ENCODE measurements at places on chromosomes 13 and 19.

- no peak for DNase-seq
Measured at GRCh38 chr19:15047680-15048079, 1.6 kb upstream of the CASP14 start.

- no peak for DNase-seq
Measured at GRCh38 chr13:43127103-43127798, 103.9 kb downstream of the DNAJC15 start.

GRCh38 chr19:49430172-49430677 is 5.0 kb downstream of the GFY start:
- no peak for DNase-seq

GRCh38 chr13:28654276-28654675 is 4.7 kb upstream of the POMP start:
- DNase-seq, result no peak

GRCh38 chr13:88648598-88649373 is 977.6 kb downstream of the SLITRK5 start:
- no peak for DNase-seq

- peak; percentile 15 for DNase-seq
Measured at GRCh38 chr13:97423300-97424045, 10.5 kb upstream of the RAP2A start.

DNA sequence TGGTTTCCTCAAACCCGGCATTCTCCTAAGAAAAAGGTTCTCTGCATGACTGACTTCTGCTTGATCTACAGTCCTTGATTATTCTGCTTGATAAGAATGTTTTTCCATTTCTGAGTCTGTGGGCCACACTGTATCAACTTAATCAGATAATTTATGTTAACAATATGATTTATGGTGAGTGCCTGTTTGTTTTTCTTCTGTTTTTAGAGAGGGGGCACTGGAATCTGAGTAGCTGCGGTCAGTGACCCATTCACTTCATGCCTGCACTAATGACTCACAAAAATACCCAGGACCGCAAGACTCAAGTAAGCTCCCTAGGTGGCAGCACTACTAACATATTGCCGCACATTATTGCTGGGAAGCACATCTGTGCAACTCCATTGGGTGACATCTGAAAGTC is 542.3 kb upstream of the ATXN8OS start:
- no peak for DNase-seq

DNA sequence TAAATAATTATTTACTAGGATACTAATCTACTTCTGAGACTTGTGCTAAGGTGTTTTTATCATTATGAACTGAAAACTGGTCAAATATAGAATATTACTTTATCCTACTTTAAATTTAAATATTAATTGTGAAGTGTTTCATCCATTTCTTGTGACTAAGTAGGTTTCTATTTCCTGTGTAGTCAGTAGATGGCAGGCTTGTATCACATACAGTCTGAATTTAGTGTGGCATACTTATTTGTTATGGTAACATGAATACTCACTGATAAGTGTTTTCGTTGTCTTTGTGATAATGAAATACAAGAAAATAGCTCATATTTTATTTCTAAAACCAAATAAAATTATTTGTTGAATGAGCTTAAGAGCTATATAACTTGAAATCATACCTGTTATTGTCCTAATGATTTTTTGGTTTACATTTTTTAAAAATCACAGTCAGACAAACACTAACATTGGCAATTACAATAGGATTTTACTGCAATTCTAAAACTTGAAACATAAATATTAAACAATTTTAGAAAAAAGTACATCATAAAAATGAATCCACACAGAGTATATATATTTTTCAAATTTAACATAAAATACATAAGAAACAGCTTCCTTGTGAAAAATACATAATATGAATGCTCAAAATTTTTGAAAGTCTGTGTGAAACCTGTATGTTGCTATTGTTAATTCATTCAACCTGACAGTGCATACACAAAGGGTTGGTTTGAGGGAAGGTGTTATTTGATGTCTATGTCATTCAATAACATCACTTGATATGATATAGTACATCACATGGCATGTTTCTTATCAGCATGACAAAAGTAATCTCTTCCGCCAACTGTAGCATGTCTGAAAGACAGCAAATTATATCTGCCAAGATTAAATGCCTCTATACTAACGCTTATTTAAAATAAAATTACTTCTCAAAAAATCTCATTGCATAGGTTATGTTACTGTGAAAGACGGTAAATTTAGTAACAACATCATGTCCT is 904.8 kb upstream of the PCDH20 start:
- DNase-seq, result peak; percentile 4

GRCh38 chr13:113964251-113964995 is 9.5 kb downstream of the C13orf46 start:
- DNase-seq, result no peak

- peak; percentile 51 for DNase-seq
Measured at GRCh38 chr19:55585658-55586339, 5.2 kb upstream of the ZNF579 start.

DNA sequence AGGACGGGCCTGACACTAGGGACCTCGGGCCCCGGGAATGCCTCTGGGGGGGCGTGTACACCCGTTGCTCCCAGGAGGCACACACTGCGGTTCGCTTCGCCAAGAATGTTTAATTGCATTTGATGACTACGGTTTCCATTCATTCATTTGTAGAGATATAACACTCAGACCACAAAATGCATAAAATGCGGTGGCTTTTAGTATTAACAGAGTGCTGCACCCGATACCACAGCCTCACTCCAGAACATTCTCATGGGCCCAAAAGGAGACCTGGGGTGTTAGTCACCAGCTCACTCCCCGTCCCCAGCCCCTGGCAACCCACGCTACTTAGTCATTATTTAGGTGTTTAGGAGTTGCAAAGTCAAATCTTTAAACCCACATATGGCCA is 21.8 kb downstream of the HCN2 start:
- DNase-seq, result peak; percentile 85

DNA sequence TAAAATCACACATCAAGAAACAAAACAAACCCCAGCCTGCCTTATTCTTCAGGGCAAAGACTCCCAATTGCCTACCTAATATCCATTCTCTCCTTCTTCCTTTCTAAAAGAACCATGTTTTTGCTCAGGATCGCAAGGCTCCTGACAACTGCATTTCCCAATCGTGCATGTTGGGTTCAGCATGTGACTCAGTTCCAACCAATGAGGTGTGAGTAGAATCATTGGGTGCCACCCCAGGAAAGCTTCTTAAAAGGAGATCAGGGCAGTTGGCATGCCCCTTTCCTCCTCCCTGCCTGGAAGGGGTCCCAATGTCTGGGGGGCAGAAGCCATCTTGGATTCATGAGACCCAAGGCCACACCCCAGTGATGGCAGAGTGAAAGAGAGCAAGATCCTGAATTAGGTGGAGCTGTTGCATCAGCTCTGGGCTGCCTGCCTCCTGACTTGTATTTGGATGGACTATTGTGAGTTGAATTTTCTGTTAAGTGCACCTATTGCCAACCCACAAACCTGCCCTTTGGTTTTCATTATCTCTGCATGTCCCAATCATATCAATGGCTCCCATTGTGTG is 26.0 kb upstream of the UBAC2 start:
- DNase-seq, result no peak

- no peak for DNase-seq
Measured at GRCh38 chr13:79389026-79389425, 17.0 kb downstream of the RBM26 start.

DNA sequence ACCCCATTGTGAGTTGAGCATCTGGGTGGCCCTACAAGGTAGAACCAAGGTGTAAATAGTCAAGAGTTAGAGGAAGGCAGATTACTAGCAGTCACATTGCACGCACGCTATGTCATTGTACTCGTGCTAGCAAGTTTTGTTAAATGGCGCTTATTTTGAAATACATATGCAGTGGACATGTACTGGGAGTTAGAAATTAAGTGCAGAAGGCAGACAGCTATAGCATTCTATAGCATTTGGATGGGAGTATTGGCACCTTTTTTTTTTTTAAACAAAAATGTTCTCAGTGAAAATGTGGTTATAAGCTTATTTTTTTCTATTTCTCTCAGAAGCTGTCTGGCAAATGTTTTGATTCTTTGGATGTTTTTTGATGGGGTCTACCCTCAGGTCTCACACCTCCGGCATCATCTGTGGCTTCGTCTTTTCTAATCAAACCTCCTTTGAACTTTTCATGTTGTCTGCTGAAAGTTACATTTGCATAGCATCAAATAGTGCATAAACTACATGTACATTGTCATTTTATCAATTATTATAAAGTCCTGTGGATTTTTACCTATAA is 68.1 kb downstream of the ARHGEF7 start:
- DNase-seq, result no peak

GRCh38 chr19:43498233-43498842 is 6.2 kb downstream of the PHLDB3 start:
- DNase-seq, result no peak

DNA sequence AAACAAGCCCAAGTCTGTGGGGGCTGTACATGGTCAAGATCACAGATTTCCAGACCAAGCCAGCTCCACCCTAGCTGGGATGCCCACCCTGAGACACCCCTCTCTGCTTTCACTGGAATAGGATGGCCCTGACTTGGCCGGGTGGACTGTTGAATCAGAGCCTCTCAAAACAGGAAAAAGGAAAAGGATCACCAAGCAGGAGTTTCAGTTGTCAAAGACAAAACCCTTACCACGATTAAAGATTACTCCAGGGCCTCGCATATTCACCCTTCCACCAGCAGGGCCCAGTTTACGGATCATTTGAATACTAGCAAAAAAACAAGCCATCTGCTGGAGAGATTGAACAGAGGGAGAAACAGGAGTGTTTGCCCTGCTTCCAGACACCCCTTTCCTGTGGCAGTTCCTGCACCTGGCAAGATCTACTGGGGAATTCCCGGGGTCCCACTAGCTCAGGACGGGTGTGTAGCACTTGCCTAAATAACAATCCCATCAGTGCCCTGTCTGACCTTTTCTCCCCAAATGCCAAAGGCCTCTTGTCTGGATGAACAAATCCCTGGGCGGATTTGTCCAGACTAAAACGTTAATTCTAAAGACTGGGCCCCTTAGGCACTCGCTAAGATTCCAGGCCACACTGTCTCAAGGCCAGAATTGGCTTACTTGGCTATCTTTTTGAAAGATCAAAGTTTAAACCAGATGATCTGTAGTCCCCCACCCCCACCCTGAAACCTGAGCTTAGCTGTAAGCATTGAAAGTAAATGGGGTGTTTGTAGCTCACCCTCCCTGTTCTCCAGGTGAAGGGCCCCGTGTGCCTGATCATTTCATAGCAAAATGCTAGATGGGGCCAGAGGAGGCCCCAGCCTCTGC is 38.4 kb downstream of the ACTN4 start:
- DNase-seq, result peak; percentile 50

GRCh38 chr13:22793598-22794134 is 387.1 kb upstream of the SGCG start:
- no peak for DNase-seq

DNA sequence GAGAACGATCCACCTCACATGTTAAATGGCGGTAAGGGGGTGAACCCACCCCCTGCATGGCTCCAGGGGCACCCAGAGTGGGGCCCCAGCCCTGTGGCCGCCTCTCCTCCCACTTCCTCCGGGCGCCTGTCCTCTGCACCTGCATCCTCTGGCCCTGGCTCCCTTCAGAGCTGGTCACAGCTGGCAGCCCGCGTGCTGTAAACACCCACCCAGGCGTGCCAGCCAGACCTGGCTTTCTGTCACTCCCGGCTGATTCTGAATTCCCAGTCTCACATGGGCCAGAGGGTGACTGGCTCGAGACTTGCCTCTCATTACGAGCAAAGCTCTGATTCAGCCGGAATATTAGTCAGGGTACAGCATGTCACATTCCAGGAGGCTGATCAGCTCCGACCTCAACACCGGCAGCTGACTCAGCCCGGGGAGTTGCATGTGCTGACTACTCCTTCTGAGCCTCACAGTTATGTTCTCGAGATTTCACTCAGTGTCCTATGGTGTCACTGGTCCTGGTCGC is 75.1 kb downstream of the GNG7 start:
- peak; percentile 96 for DNase-seq

DNA sequence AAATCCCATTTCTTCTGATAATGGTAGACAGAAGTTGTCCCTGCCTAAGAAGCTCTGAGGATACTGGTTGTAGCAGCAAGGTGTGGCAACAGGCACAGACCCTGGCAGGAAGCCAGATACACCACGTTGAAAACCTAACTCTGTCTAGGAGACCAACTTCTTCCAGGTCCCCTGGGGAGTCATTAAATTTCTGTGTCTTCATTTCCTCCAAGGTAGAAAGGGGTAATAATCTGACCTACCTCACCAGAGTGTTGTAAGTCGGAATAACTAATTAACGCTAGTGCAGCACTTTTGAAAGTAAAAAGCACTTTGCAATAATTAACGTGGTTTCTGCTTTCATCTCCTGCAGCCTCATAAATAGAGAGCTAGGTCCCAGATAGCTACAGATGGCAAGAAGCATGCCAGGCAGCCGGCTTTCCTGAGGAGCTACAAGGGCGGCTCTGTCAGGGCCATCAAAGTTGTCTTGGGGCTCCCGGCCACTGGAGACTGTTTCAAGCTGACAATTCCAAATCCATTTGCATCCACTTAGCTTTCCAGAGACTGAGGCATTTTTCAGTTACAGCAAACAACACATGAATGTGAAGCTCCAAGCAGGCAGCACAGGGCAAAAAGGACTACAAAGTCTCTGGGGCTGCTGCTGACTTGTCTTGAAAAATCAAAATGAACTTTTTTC is 176.2 kb downstream of the FOXO1 start:
- no peak for DNase-seq

DNA sequence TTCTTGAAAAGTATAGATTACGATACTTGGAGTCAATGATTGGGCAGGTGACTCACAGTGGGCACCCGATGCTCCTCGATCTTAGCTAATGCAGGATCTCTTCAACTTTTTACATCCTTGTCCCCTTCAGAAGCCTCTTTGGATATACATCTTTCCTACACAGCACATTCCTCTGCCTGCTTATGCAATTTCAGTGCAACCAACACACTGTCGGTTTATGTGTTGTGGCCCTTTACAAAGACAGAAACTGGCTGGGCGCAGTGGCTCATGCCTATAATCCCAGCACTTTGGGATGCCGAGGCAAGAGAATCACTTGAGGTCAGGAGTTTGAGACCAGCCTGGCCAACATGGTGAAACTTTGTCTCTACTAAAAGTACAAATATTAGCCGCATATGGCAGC is 2.6 kb downstream of the GPR42 start:
- DNase-seq, result no peak

DNA sequence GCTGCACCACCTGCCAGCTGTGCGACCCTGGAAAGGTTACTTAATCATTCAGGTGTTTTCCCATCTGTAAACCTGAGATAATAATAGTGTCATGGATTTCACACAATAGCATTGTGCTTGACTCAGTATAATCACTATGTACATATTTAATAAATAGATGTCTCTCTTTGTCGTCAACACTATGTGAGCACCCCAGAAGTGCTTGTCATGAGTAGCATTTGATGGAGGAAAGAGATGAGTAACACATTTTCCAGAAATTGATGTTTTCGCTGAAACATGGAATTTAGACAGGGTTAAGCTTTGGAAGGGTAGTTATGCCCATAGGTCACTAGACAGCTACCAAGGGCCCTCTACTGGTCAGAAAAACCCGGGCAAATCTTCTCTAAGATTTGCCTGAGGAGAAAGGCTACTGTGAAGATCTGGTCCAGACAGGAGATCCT is 9.5 kb upstream of the MBNL2 start:
- DNase-seq, result peak; percentile 66

Data from AG20443 (cell line).